Dorsolateral prefrontal cortex (tissue), 122 donors: ENCODE measurements at places on chromosomes 1 and 21. TPM values are rescaled to one million over a fixed set of nuclear protein-coding genes. Genes with fewer than 3 reads are reported as not detected.

FBXO2 gene
- 104 TPM for total RNA-seq

CFHR1 gene
- total RNA-seq, result not detected

ANKRD65 gene
- total RNA-seq, result 34.5 TPM

TRPM2 gene
- 59.2 TPM for total RNA-seq

B3GALT2 gene
- total RNA-seq, result 41.1 TPM
